ENCODE measurements at places on chromosomes 2 and 18.

- DNase-seq = no peak
Measured at GRCh38 chr18:69774831-69775230, 172.8 kb downstream of the CD226 start.

DNA sequence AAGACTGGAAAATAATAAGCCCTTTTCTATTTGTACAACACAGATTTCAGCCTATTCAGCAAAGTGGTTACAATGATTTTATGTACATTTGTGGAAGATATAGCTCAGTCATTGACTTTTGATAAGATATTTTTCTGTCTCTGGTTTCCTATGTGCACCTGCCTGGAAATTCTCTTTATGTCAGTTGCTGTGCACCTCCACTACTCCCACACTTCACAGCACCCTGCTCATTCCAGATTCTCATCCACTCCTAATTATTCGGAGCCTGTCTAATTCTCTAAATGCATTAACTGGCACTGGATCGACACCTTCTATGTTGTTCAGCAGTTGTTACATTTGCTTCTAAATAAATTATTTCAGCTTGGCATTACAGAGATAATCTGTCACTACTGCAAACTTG, 275.1 kb upstream of the RND3 start:
- DNase-seq = no peak

- no peak for DNase-seq
Measured at GRCh38 chr2:60868589-60869273, 12.6 kb upstream of the REL start.

- DNase-seq = no peak
Measured at GRCh38 chr2:79630060-79630459, 117.2 kb downstream of the CTNNA2 start.

DNA sequence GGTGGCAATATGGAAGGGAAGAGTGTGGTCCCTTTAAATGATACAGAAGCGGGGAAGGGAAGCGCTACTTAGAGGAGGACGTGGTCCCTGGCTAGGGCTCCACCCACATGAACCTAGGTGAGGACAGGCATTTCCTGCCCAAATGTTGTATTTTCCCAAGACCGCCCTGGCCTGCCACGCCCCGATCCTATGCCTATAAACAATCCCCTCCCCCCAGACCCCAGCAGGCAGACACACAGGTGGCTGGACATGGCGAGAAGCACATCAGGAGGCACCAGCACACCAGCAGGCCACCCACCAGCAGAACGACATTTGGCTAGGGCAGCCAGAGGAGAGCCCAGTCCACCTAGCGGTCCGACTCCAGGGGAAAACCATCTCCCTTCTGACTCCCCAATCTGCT, 47.2 kb downstream of the METTL8 start:
- DNase-seq = no peak

DNA sequence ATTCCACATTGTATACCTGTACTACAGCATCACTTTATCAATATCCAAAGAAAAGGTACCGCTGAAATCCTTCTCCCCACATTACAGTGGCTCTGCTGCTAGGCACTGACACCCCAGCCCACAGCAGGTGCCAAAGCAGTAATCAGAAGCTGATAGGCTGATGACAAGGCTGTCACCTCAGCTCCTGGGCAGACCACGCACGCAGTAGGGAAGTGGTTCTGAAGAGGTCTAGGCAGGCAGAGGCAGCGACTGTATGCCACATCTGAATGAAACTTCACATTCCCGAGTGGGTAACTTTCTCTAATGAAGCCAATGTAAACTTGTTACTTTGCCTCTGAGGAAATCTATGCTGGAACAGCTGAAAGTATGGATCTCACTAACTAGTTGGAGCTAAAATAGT, 113.0 kb downstream of the MEP1B start:
- DNase-seq = no peak

- no peak for DNase-seq
Measured at GRCh38 chr2:43018179-43019024, 208.0 kb downstream of the ZFP36L2 start.

DNA sequence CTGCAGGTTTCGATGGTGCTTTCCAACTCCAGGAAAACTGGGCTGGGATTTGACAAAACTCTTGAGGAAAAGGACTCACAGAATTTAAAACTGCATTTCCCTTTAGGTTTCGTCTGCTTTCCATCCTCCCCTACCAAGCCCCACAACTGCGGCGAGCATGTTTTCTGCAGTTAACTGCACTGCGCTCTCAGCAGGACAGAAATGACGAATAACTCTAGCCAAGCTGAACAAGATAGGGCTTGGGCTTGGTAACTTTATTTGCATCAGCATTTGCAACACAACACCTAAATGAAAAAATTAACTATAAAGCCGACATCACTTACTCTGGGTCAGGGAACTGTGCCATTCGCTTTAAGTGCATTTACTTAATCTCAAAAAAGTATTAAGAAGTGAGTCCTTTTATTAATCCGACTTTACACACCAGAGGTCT, 669 bp upstream of the PIKFYVE start:
- DNase-seq = no peak

DNA sequence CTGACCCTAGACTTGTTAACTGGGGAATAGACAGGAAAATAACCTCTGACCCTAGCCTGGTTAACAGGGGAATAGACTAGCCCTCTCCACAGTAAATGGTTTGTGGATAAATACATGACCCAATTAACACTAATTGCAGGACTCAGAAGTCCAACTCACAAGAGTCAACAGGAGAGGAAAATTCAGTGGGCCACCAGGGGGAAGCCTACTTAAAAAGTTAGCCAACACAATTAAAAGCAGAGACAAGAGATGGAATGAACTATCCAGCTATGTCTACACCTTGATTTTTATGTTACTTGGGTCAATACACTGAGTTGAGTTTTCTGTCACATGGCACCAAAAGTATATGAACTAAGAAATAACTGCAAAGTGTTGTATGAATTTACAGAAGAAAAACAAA, 158.8 kb upstream of the SLC39A10 start:
- DNase-seq = no peak

GRCh38 chr18:3012136-3013023, 564 bp downstream of the LPIN2 start:
- no peak for DNase-seq

DNA sequence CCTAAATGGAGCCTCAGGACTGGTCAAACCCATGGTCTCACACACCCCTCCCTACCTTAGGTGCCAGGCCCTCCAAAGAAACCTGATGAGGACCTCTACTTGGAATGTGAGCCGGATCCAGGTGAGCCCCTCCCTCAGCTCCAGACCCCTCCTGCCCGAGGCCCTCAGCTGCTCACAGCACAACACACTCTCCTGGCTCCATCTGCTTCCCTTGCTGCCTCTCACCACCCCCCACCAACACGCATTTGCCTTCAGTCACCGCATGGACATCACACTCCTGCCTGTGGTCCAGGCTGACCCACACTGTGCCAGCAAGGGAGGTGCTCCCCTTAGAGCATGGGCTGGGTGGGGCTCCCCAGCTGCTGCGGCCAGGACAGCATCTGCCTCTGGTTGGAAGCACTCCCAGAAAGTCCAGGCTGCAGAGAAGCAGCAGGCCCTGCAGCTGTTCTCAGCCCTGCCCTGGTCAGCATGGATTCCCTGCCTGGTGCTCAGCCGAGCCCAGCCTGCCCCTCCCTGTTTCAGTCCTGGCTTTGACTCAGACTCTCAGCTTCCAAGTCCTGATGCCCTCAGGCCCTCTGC, 15.1 kb downstream of the SH2D6 start:
- no peak for DNase-seq

- DNase-seq = no peak
Measured at GRCh38 chr2:121297217-121297830, 12.3 kb upstream of the TFCP2L1 start.

DNA sequence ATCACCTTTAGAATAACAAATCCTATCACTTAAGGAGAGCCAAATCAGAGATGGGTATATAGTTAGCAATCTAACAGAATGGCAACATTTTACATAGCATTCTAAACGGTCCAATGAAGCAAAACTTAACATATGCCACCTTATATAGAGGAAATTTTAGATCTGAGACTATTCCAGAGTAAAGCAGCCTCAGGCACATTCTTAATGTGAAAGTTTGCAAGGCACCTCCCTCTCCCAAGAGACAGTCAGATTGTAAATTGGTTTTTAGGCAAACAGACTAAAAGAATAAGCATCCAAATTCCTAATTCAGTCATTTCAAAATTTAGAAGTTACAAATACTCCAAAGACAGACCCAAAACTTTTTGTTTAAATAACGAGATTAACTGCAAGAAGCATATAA, 292.9 kb downstream of the STK39 start:
- no peak for DNase-seq

- no peak for DNase-seq
Measured at GRCh38 chr2:121333834-121334558, 49.0 kb upstream of the TFCP2L1 start.

GRCh38 chr2:209533391-209533790, 109.5 kb downstream of the MAP2 start:
- DNase-seq = no peak

DNA sequence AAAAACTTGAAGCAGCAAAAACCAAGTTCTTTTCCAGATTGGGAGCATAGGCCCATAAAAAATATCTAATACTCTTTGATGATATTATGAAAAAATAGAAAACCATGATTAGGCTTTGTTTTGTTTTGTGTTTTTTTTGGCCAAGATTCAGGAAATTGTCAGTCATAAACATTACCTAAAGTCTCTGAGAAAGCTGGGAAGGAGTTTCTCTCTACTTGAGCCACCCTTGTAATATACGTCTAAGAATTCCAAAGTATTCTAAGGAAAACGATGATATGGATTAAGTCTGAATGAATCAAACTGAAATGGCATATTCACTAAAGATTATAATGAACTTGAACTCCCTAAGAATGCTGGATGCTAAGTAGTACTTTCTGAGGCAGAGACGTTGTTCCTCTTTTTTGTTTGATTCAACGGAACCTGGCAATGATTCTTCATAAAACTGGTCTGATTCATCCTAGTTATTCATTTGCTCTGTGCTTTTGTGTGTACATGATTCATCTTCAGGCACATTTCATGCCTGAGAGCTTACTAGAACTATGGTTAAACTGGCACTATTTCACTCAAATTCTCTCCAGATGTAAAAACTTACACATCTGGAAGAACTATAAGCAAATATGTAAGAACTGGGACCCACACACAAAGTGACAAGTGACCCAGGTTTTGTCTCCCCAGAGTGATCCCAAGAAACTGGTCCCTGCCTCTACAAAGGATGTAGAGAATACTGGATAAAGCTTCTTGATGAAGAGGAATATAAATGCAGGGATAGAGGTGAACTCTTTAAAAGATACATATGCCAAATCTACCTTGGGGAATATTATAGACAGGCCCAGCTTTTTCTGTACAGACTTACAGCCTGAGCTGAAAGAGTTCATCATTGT, 159.7 kb downstream of the DOCK10 start:
- DNase-seq = no peak

- no peak for DNase-seq
Measured at GRCh38 chr18:32093102-32093511, 1.4 kb downstream of the RNF138 start.

DNA sequence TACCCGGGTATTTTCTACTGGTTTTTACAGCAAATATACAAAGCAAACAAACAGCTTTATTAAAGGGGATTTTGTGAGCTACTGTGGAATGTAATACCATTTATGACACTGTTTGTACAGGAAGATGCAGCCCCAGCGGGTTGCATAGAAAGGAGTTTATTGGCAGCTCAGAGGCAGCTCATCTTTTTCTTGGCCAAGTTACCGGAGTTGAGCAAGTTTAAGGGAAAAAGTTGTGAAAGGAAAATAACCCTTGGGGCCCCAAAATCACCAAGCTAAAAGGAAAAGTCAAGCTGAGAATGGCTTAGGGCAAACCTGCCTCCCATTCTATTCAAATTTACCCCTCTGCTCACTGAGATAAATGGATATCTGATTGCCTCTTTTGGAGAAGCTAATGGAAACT, 60.8 kb downstream of the MOB4 start:
- no peak for DNase-seq

GRCh38 chr2:231057590-231057989, 923 bp downstream of the PSMD1 start:
- DNase-seq = no peak

DNA sequence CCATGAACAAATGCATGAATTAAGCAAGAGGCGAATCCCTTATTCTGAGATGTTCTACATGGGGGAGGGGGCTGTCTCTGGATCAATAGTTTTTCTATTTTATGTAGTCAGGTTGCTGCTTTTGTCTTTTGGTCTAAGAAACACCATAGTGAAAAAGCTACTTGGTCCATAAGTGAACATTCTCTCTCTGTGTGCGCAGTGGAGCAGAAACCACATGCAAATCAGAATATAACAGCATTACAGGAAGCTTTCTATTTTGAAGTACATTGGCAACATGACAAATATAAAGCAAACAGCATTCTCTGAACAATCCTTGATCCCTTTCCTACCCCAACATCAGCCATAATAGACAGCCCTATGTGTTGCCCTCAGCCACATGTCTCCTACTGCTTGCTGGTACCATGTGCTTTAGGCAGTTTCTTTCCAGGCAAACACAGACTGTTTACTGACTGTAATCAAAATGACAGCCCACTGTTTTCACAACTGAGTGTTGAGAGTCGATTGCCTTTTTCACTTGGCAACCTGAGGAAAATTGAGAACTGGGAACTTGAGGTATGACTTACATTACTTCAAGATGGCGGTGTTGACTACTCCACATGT, 10.6 kb downstream of the SCN3A start:
- DNase-seq = peak; percentile 69

DNA sequence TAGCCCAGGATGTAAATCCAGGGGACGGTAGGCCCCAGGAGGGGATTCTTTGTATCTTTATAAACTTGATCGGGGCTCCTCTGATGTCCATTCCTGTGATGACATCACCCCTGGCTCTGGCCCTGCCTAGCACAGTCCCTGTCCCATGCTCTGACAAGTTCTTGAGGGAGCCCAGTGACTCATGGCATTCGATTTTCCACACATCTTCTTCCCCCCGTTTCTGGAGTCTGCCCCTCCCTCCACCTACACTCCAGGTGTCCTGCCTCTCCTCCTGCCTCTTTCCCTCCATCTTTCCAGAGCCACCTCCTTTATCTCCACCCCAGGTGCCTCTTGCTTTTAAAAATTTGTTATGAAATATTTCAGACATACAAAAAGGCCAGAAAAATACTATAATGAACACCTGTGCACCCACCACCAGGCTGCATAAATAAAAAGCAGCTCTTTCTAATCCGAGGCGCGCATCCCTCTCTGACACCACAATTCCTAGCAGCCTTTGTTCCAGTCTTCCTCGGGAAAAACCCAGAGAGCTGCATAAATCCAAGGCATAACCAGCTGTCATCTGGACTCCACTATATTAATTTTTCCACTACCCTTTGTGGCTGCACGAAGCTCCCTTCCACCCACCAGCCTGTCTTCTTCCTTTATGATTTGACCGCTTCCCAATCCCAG, 207.7 kb downstream of the ZBTB7C start:
- no peak for DNase-seq

DNA sequence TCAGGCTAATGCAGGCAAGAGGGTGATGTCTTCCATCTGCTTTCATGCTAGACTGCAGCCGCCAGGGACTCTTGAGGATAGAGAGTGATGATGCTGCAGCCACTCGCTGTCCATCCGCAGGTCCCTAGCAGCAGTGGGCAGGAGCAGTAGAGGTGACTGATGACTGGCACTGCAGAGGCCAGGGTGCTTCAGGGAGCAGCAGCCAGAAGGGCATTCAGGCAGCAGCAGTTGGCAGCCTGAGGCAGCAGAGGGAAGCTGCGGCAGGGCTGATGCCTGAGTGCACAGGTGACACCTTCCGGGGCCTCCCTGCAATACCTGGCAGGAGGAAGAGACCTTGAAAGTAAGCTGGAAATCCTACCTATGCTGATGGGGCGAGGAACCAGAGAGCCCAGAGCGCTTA, 214.2 kb downstream of the ICOS start:
- DNase-seq = no peak

GRCh38 chr2:122422384-122422991, 667.0 kb downstream of the TSN start:
- no peak for DNase-seq

GRCh38 chr18:9869715-9870430, 15.9 kb upstream of the TXNDC2 start:
- DNase-seq = no peak

All from NCI-H2107 (cell line).